ENCODE measurements at places on chromosomes 6 and 20.

DNA sequence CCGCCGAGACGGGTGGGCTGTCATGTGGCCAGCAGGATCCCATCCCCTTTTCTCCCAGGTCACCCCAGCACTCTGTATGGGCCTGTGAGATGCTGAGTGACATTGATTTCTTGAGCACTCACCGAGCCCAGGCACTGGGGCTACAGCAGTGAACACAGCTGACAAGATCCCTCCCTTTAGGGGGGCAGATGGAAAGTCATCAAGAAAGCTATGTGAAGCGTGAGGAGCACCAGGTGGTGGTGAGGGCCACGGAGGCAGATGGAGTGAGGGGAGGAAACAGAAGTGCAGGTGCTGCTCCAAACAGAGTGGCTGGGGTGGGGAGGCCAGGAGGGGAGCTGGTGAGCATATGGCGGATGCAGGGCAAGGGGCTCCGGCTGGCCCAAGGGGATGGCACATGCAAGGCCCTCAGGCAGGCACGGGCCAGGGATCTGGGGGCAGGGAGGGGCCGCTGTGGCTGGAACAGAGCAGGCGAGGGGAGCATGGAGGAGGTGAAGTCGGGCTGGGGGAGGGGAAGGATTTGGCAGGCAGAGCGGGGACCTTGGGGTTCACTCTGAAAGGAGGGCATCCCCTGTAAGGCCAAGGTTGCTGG lies 184.0 kb downstream of the BMP7 start:
- DNase-seq: no peak

DNA sequence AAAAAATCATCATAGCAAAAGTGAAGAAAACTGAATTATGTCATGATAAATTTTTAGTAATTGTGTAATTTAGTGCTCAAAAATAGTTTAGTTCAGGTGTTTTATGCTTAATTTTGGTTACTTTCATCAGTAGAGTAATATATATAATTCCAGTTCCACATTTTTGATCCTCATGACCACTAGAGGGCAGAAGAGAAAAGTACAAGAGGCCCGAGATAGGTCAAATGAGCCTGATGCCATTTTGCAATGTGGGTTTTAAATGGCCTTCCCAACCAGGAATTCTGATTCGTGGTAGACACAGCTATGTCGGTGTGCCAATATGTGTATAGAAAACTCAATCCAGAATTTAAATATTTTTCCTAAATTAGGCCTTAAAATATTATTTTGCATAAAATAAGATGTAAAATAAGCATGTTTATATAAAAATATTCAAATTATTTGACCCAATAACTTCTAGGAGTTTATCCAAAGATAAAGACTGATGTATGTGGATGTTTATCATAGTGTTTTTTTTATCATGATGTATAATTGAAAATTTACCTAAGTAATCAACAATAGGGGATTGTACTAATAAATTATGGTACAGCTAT lies 159.7 kb upstream of the RPS6KA2 start:
- peak; percentile 67 for DNase-seq

DNA sequence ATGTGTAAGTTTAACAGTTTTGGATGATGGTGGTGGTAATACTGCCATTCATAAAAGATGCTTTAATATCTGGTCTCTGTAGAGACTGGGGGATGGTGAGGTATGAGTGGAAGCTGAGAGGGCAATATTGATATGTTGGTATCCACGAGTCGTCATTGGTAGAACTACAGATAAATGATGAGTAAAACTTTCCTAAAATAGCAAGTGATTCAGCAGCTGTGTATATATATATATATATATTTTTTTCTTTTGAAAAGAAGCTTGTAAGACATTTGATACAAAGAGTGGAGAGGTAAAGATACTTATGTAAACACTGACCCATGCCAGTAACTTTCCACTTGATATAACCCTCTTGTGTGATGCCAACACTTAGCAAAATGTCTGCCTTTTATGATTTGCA lies 41.7 kb upstream of the CITED2 start:
- DNase-seq: peak; percentile 32

DNA sequence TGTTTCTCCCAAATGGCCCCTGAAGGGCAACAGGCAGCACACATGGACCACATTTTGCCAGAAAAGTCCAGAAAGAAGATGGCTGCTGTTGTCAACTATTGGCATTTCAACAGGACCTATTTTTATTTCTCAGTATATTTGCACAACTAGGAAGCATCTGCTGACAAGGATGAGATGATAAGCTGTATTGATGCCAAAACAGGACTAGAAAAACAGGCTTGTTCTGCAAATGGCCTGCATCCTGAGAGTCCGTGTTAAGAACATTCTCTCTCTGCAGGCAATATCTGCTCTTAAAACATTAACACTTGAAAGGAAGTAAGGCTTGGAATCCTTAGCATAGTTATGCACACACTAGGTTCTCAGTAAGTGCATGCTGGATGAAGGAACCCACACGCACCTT lies 283.7 kb downstream of the ESR1 start:
- DNase-seq: no peak

DNA sequence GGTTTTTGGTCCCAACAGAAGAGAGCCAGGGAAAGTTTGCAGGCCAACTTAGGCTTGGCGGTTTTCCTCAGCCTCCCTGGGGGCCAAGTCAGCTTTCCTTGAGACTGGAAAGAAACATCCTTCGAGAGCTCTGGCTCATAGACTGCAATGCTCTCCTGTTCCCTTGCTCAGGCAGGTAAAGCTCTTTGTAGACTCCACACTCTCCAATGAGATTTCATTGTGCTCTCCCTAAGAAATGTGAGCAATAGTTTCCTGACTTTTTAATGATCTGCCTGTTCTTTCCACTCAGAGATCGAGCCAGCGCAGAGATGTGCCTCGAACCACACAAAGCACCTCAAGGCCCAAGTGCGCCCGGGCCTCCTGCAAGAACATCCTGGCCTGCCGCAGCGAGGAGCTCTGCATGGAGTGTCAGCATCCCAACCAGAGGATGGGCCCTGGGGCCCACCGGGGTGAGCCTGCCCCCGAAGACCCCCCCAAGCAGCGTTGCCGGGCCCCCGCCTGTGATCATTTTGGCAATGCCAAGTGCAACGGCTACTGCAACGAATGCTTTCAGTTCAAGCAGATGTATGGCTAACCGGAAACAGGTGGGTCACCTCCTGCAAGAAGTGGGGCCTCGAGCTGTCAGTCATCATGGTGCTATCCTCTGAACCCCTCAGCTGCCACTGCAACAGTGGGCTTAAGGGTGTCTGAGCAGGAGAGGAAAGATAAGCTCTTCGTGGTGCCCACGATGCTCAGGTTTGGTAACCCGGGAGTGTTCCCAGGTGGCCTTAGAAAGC lies 13.9 kb downstream of the TNFAIP3 start:
- DNase-seq: no peak

- no peak for DNase-seq
These were observed 65.9 kb upstream of the CLDN20 start for GRCh38 chr6:155197932-155198331.

DNA sequence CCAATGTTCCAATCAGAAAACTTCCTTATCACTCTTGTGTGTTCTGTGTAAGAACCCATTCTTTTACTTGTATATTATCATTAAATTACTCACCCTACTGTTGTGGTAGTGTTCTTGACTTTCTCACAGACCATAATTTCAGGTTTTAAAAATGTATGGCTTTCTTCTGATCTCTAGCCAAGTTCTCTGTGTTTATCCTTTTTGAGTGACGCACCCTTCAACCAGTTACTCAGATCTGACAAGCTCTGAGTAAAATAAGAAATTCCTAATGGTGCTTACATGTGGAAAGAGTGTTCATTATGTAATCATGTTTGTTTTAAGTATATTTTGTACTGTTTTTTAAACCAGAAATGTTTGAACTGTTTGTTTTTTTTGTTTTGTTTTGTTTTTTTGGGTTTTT lies 11.0 kb downstream of the TBPL1 start:
- DNase-seq: peak; percentile 84

DNA sequence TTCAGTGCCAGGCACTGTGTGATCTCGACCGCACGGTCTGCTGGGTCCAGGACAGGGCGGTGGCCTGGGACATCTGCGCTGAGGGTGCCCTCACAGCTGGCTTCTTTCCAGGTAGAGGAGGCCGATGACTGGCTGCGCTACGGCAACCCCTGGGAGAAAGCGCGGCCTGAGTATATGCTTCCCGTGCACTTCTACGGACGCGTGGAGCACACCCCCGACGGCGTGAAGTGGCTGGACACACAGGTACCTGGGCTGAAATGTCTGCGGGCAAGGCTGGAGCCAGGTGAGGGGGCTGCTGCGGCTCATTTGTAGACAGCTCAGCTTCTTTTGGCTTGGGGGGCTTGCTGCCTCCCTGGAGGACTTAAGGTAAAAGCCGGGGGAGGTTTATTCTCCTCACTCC lies 26.6 kb downstream of the PYGB start:
- no peak for DNase-seq

GRCh38 chr20:59082981-59083380 lies 40.4 kb upstream of the PRELID3B start:
- peak; percentile 90 for DNase-seq

GRCh38 chr20:45552456-45552855 lies 5.3 kb upstream of the EPPIN start:
- DNase-seq: no peak

DNA sequence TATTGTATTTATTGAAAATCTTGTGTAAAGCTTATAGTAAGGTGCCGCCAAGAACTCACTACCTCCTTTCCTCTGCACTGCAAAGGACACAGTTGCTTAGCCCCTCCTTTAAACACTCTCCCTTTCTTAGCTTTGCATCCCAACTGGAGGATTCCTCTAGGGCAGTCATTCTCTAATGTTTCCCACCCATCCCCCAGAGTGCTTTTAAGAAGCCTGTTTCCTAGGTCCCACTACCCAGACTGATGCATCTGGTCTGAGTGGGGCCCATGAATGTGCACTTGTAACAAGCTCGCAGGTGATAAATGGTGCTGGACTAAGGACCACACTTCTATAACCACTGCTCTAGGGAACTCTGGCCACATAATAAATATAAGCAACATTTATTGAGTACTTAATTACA lies 55.2 kb downstream of the B4GALT5 start:
- DNase-seq: no peak

DNA sequence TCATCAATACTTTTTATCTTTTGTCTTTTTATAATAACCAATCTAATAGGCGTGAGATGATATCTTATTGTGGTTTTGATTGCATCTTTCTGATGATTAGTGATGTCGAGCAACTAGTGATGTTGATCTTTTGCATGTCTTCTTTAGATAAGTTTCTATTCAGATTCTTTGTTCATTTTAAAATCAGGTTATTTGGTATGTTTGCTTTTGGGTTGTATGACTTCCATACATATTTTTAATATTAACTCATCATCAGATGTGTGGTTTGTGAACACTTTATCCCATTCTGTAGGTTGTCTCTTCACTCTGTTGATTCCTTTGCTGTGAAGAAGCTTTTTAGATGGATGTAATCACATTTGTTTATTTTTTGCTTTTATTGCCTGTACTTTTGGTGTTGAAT lies 295.8 kb downstream of the BCKDHB start:
- peak; percentile 40 for DNase-seq

DNA sequence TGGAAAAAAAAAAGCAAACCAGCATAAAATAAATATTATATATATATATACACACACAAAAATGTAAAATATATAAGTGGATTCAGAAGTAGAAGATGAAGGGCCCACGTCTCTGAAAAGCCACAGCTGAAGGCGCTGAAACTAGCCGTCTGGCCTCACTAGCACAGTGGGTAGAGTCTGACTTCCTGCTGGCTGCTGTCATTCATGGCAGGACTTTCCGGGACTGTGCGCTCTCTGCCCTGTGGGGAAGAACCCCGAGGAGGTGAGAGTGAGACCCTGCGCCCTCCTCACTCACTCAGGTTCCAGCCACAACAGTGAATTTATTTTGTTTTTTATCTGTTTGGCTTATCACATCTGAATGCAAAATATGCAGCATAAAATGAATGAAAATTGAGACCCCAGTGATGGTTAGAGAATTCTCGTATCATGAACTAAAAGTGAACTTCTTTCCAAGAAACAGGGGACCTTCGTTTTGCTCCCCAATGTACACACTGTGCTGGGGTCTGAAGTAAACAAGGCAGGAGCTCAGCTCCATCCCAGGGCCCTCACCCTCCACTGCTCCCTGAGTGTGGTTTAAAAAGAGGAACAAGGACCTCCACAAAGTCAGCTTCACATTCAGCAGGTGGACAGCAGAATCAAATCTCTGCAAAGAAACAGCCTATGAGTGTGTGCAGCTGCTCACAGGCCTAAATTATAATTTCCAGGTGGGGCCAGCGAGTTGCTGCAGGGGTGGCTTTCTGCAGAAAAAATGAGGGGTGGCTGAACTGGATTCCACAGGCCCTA lies 1.3 kb upstream of the RAMACL start:
- no peak for DNase-seq

- no peak for DNase-seq
These were observed 34.2 kb upstream of the KAT14 start for GRCh38 chr20:18103497-18103896.

DNA sequence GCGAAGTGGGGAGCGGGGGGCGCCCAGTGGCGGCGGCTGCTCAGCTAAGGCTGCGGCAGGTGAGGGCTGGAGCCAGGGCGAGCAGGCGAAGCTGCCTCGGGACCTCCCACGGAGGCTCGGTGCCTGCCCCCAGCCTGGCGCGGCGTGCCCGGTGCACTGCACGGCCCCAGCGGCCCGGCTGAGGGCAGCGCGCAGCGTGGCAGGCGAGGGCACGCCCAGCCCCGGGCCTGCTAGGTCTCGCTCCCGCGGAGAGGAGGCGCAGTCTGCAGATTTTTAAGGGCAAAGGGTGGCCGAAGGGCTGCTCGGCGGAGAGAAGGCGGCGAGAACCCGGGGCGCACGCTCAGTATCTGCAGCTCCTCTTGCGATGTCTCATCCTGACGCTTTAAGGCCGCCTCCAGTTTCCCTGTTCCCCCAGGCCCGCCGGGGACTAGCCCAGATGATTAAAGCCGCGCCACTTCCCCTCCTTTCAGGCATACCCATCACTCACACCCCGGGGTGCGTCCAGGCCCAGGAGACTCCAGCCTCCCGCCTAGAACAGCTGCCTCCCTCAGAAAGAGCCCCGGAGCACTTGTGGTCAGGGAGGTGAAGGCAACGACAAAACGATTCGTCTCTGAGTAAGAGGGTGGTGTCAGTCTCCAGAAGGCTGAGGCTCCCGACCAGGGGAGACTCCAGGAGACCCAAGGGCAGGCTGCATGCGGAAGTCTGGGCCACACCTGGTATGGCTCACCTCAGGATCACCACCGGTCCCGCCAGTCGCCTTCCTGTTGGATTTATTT lies at the start of gene FERMT1:
FERMT1 (minus strand) TSS at position 158 of the 776 bp plus-strand sequence. CDS start 3,476 bp downstream, outside the sequence.
- peak; percentile 53 for DNase-seq

DNA sequence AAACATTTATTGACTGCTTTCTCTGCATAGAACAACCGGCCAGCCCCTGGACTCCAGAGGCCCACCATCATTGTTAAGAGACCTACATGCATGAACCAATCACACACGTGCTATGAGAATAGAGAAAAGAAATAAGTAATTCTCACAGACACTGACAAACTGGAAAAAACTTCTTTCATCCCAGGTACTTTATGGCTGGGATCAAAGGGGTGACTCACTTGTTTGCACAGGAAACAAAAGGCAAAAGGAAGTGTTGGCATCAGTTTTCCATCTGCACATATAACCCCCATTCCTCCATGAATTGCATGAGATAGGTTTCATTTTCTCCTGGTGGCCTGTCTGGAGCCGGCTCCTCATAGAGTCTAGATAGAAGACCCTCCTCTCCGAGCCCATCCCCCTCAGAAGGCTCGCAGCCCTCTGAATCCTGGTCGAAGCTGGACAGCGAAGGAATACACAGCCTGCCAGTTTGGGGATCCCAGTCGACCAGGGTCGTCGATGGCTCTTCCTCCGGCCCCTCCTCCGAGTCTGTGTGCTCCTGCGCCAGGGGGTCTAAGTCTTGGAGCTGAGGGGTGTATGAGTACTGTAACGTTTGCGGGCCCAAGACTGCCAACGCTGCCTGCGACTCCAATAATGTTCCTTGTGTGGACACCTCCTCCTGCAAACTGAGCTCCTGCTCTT lies 43.3 kb downstream of the IL20RA start:
- no peak for DNase-seq

Measured in fibroblast of skin of back (primary cell).